Activated naive CD8-positive, alpha-beta T cell treated with anti-CD3 and anti-CD28 coated beads, Interleukin-2, amount 10 ng/mL, durations not matched to agents 7 days and 5 days (primary cell): ENCODE measurements at places on chromosomes 11 and 22. TPM values are rescaled to one million over a fixed set of nuclear protein-coding genes. Genes with fewer than 3 reads are reported as not detected.

Gene KRTAP5-8
- not detected for total RNA-seq

Gene RFPL1
- not detected for total RNA-seq

Gene MS4A4A
- total RNA-seq, result not detected

Gene LAYN
- 27.0 TPM for total RNA-seq

Gene B4GALNT4
- total RNA-seq, result 1.1 TPM

DNA sequence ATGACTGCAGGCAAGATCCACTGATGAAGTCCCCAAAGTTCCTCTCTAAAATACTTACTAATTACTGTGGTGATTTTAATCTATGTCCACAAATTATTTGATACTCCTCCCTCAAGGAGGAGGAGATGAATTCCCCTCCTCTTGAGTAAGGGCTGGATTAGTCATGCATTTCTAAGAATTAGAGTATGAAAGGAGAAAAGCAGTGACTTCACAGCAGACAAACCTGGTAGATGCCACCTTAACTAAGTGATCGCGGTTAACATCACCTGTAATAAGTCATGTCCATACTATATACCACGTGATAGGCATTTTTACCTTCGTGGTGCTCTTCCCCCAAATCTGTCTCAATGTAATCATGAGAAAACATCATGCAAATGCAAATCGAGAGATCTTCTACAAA lies 52.0 kb upstream of the TSPAN18 start:
- no peak for DNase-seq

- no peak for DNase-seq
Measured at GRCh38 chr11:19209617-19210370, 8.0 kb upstream of the CSRP3 start.
